ENCODE measurements at places on chromosomes 4 and X. TPM values are rescaled to one million over a fixed set of nuclear protein-coding genes. Genes with fewer than 3 reads are reported as not detected.

- no peak for DNase-seq
Observed at GRCh38 chr4:107379054-107379869, 340.8 kb downstream of the PAPSS1 start.

DNA sequence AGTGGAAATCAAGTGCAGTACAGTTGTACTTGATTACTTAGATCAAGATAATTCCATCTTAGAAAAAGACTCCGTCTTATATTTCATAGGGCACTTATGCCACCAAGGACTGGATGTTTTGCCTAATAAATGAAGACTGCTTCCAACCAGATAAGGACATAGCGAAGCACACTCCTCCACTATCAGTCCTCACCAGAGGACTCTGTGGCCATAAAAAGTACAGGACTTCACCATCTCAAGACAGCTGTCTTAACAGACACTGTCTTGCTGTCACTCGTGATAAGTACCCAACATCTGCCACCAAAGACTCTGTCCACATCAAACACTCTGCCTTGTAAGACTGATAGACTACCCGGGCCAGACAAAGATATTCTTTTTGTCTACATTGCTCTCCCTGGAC lies 352.0 kb downstream of the TRAM1L1 start:
- no peak for DNase-seq

GRCh38 chr4:127291316-127291715 lies 341.4 kb upstream of the INTU start:
- DNase-seq = no peak

DNA sequence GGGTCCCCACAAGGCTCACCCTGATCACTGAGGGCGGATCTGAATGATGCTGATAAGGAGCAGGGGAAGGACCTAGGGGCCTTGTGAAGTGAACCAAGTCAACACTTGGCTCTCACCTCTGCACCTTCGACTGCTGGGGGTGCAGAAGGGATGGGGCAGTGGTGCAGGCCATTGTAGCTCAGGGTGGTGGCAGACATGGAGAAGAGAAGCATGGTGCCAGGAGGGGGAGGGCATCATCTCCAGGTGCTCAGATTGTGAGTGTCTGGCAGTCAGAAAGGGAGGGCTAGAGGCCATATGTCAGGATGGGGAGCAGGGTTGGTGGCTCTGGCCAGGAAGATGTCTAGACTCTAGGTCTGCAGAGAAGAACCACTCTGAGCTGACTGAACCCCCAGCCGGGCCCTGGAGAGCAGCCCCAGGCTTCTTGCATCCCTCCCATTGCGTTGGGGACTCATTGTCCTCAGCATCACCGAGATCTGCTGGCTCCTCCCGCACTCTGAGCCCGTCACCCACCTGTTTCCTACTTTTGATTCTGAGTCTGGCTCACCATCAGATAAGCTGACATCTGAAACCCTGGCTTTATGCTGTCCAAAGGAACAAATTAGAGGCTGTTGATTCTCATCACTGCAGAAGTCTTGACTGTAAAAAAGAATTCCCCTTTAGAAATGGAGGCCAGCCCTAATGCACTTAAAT lies 3.8 kb downstream of the APLN start:
- no peak for DNase-seq

CSAG2 gene
- total RNA-seq = not detected

All from MG63 (cell line).